HuH-7 (cell line): ENCODE measurements at places on chromosomes 11 and 22.

DNA sequence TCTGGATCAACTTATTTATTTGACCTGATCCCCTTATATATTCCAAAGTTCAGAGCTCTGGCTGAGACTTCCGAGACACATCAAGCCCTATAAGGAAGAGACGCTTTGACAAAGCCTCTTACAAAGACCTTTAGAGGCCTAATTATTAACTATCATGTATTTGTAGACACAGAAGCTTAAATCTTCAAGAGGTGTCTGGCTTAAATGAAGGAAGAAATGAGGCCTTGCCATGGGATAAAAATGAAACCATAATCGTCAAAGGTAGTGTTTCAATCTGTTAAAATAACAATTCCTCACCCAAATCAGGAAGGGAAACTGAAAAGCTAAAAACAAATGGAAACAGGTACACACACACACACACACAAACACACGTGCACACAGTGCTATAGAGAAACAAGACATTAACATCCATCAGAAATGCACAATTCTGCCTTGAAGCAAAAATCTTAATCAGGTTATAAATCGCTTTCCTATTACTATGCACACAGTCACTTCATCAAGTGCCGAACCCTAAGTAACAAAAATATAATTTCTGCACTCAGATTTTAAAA, 50.2 kb downstream of the PITPNB start:
- no peak for DNase-seq

- DNase-seq = no peak
Observed at GRCh38 chr11:62427630-62428233, 8.9 kb downstream of the SCGB1A1 start.

- no peak for DNase-seq
Observed at GRCh38 chr22:20218326-20218872, 49.7 kb downstream of the RTN4R start.

GRCh38 chr22:33599596-33599995, 320.7 kb downstream of the LARGE1 start:
- DNase-seq = no peak

DNA sequence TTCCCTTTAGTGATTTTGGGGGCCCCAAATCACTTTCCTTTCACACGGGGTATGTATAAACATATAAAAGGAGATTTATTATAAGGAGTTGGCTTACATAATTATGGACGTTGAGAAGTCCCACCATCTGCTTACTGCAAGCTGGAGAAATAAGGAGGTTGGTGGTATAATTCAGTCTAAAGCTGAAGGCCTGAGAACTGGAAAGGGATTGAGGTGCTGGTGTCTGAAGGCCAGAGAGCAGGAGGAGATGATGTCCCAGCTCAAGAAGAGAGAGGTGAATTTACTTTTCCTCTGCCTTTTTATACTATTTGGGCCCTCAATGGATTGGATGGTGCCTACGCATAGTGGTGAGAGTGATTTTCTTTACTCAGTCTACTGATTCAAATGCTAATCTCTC, 1.3 kb upstream of the ZNF202 start:
- no peak for DNase-seq

DNA sequence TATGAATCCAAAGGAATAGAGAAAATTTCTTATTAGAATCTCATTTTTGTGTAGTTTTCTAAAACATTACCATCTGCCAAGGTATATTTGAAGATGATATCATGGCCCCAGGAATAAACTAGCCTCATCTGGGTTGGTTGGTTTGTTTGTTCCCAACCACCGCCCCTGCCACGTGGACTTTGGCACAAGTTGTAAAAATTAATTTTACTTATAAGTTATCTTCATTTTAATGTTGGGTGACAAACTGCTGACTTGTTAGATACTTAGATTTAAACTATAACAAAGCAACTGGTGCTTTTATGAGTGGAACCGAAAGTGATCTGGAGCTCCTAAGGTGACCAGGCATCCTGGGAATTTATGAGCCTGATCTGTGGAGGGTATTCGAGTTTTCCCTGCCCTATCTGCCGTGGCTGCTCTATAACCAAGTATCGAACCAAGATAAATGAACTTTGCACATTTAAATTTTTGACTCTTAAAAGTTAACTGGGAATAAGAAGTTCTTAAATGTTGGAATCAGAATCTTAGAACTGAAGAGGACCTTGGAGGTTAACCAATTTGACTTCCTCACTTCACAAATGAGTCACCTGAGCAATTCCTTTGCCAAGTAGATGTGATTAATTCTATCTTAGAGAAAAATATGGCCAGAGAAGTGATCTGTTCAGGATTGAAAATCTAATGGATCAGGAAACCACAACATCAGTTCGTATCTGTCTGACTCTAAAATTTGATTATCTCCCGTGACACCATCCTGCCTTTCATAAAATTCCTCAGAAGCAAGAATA, 129.1 kb upstream of the ARHGAP42 start:
- no peak for DNase-seq

- DNase-seq = no peak
Observed at GRCh38 chr22:44215287-44215686, 34.6 kb downstream of the PARVG start.

DNA sequence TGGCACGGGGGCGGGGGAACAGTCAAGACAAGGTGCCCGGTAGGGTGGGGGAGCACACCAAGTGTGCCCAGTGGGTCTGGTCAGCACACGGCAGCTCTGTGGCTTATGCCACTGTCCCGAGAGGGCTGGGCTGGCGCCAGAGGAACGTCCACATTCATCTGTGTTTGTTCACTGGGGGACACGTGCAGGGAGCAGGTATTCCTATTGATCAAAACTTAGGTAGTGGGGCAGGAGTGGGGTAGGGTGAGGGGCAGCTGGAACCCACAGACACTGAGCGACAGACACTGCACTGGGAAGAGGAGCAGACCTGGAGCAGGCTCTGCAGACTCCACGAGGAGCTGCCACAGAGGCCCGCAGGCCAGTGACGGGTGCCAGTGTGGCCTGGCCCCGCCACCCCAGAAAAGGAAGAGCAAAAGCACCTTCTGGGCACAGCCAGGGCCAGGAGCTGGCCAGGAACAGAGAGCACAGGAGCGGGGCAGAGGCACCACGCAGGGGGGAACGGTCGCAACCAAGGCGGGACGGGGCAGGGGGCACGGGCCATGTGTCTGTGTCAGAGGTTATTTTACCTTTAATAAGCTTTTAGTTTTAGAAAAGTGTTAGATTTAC, 2.1 kb upstream of the MOB2 start:
- no peak for DNase-seq

- no peak for DNase-seq
Observed at GRCh38 chr22:29328566-29329500, 13.3 kb upstream of the RASL10A start.

GRCh38 chr22:38951734-38952133, 5.7 kb upstream of the APOBEC3A start:
- DNase-seq = no peak

DNA sequence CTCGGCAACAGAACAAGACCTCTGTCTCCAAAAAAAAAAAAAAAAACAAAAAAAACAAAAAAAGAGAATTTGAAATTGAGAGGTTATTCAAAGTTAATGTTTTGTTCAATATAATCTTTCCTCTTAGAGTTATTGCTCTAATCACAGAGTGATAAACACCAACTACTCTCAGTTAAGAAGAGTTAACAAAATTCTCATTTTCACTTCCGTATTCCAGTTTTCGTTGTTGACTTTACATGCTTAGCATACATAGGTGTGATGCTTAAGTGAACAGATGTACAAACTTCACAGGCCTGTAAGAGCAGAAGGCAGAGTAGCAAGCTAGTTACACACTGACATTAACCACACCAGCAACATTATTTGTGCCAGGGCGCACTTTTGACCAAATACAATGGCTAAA, 12.3 kb downstream of the EIF4ENIF1 start:
- no peak for DNase-seq

GRCh38 chr11:16789063-16789420, 50.6 kb downstream of the C11orf58 start:
- no peak for DNase-seq

DNA sequence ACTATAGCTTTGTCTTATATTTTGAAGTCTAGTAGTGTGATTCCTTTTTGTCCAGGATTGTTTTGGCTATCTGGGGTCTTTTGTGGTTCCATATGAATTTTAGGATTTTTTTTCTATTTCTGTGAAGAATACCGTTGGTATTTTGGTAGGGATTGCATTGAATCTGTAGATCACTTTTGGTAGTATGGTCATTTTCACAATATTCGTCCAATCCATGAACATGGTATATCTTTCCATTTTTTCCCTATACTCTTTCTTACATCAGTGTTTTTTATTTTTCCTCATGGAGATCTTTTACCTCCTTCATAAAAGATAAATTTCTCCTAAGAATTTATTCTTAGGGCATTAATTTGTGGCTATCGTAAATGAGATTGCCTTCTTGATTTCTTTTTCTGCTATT, 29.1 kb downstream of the MADD start:
- DNase-seq = no peak

GRCh38 chr11:130183878-130184610, 24.5 kb downstream of the ST14 start:
- DNase-seq = no peak

GRCh38 chr11:107197932-107198331, 179.7 kb upstream of the GUCY1A2 start:
- DNase-seq = no peak

- no peak for DNase-seq
Observed at GRCh38 chr11:21262992-21263391, 593.6 kb downstream of the NELL1 start.

GRCh38 chr11:113593698-113594308, 112.3 kb downstream of the TMPRSS5 start:
- no peak for DNase-seq

GRCh38 chr22:38289583-38290082, 16.8 kb upstream of the TMEM184B start:
- DNase-seq = no peak

GRCh38 chr11:113894421-113894996, 10.1 kb upstream of the HTR3B start:
- no peak for DNase-seq

GRCh38 chr22:17205432-17205831, 13.8 kb downstream of the ADA2 start:
- no peak for DNase-seq
